Stimulated activated CD4-positive, alpha-beta T cell treated with anti-CD3 and anti-CD28 coated beads, Interleukin-2, amount 100 ng/mL, for 24 hours (primary cell): ENCODE measurements at places on chromosomes 7 and 10.

- no peak for DNase-seq
Measured at GRCh38 chr10:131433568-131433967, 122.0 kb upstream of the TCERG1L start.

DNA sequence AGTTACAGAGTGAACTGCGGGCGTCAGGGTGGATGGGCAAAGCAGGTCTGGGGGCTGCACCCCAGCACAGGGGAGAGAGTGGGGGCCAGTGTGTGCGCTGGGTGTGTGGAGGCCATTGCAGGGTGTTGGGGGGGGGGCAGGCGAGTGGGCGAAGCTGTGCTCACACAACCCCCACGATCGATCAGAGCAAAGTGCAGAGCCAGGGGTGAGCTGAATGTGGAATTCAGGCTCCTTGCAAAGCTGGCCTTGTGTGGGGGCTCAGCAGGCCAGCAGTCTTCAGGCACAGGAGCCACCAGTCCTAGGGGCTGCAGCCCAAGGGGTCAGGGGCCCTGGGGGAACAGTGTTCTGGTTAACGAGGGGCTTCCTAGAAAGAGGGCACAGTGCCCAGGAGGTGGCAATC is 862 bp upstream of the SHH start:
- no peak for DNase-seq

DNA sequence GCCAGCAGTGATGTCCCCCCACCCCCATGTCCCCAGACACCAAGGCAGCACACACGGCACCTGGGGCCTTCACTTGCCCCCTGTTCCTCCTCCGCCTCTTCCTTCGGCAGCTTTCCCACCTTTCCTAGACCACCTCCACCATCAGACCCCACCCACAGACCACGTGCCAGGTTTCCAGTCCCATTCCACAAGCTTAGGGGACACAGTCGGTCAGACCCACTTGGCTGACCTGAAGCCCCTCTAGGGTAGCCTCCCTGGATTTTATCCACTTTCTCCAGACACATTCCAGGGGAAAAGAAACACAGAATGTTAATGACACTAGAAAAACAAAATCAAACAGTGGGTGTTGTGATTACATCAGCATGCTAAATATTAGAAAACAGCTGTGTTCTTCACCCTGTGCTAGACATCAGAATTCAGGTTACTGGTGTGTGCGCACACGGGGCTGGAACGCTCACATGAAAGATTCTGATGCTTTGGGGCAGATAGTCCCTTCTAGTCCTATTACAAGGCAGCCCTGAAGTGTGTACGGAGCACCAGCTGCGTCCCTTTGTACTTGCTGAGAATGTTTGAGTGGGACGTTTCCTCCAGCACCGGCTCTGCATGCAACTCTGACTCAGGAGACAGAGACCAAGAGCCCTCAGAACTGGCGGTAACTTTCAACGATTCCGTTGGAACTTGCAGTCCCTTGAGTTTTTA is 75.5 kb upstream of the PPP2R2D start:
- no peak for DNase-seq

- no peak for DNase-seq
Measured at GRCh38 chr10:89576696-89577095, 41.3 kb upstream of the SLC16A12 start.

DNA sequence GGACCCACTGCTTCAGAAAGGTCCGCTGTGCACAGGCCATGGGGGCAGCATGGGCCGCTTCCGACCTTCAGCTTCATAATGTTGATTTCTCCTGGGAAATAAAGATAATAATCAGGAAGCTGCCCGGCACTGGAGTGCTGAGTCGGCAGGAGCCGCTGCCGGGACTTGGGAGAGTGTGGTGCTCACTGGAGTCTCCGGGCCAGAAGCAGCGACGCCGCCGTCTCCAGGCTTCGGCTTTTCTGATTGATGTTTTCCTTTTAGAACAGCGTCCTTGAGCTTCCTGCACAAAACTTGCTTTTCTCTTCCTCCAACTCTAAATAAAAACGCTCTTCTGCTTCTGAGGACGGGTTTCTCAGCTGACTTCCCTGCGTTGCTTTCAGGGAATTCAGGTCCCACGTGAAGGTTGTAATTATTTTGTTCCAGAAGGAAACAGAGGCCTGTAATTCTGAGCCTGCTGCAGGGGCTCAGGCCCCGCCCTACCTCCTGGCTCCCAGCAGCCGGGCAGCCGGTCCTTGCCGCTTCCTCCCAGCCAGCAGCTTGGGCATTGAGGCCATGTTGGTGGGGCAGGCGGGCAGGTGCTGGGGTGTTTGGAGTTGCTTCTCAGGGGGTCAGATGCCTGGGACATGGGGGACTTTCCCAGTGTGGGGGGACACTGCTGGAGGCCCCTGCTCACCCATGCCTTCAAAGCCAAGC is 14.7 kb downstream of the PWWP2B start:
- DNase-seq: no peak

DNA sequence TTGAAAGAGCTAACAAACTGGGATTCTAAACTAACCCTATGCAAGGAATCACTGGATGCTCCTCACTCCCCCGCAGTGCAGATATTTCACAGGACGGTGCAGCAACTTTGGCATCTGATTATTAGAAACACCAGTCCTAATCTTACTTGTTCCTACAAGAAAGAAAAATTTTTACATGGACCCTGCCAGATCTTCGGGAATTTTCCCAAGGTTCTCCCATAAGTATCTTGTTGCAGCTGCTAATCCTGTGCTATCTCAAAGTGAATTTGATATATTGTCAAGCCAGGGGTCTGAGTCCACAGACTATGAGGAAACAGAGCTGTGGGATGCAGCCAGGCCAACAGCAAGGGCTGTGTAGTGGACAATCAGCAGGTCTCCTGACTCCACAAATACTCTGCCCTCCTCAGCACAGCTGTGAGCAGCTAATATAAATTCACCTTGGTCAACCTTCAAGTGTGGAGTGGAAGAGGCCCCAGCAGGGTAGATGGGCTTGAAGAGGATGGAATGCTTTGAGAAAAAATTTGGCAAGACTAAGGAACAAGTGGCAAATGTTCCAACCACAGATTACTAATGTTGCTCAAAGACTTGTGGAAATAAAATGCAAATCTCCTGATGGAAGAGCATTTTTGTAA is 25.6 kb downstream of the VSTM4 start:
- DNase-seq: no peak

DNA sequence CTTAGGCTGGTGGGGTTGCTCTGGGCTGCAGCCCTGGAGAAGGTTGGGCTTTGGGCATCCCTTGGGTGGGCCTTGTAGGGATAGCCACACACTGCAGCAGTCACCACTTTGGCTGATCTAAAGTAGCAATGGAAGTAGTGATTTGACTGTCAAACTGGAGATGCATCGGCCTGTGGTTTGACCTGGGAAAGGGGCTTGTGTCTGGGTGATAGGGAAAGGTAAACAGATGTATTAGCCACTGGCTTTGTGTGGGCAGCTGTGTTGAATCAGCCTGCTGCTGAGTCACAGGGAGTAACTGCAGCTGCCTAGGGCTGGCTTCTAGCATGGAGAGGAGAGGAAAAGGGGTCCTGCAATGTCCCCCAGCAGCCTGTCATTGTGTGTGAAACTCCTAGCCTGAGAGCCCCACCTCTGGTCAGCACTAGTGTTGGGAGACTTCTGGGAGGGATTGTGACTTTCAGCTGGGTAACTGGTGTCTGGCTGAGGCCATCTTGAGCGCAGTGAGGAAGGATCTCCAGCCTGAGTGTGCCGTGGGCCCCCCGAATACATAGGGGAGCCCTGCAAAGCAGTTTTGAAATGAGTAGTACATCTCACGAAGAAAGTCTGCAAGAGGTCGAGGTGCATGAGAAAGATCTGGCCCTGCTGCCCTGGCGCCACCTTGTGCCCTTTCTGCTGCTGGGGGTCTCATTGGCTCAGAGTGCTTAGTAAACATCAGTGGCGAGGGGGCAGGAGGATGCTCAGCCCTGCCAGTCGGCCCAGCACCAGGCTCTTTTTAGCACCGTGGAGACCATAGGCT is 117.3 kb downstream of the FANK1 start:
- DNase-seq: peak; percentile 22
